Panc1 (cell line): ENCODE measurements at places on chromosomes 3 and 15. TPM values are rescaled to one million over a fixed set of nuclear protein-coding genes. Genes with fewer than 3 reads are reported as not detected.

GRCh38 chr3:136109499-136109898 is 86.6 kb downstream of the MSL2 start:
- no peak for DNase-seq
- H3K36me3 ChIP-seq = no peaks in the 10 kb centered on the region
- no peak overlapping the region for H3K4me3 ChIP-seq
- H3K27me3 ChIP-seq = no peaks in the 10 kb centered on the region

DNA sequence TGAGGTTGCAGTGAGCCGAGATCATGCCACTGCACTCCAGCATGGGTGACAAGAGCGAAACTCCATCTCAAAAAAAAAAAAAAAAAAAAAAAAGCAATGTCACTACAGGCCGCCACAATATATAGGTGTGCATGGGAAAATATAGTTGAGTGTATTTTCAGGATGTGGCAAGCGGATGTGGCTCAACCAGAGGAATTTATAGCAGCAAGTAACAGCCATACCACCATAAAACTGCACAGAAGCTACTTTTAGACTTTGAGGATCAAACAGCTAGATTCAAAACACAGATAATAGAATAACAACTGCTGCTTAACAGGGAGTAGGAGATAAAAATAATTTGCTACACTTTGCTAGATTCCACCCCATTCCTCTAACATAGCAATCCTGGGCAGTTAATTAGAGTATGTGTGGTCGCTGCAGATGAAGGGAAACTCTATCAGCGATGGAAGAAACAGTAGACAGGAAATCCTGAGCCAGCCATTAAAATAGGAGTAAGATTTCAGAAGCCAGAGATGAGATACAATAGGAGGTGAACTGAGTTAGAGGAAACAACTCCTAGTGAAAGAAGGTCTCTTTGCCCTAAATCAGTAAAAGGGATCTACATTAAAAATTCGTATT is 318.7 kb upstream of the STT3B start:
- no peaks in the 10 kb centered on the region for H3K27me3 ChIP-seq
- H3K4me1 ChIP-seq = no peaks in the 10 kb centered on the region

- no peaks in the 10 kb centered on the region for H3K27me3 ChIP-seq
- DNase-seq = no peak
- no peak overlapping the region for H3K27ac ChIP-seq
- no peaks in the 10 kb centered on the region for H3K4me1 ChIP-seq
- H3K36me3 ChIP-seq = no peaks in the 10 kb centered on the region
- no peak overlapping the region for H3K4me3 ChIP-seq
These were observed 394.1 kb upstream of the NECTIN3 start for GRCh38 chr3:110677506-110677905.

GRCh38 chr3:12911881-12912415 is 70.6 kb upstream of the RPL32 start:
- H3K4me3 ChIP-seq = no peak overlapping the region
- no peaks in the 10 kb centered on the region for H3K27me3 ChIP-seq
- H3K4me1 ChIP-seq = no peaks in the 10 kb centered on the region
- DNase-seq = no peak

GRCh38 chr3:4786431-4786830 is 192.8 kb upstream of the BHLHE40 start:
- no peak for DNase-seq
- H3K36me3 ChIP-seq = no peaks in the 10 kb centered on the region
- no peak overlapping the region for H3K27ac ChIP-seq
- no peak overlapping the region for H3K4me3 ChIP-seq
- no peaks in the 10 kb centered on the region for H3K4me1 ChIP-seq

- no peak overlapping the region for H3K27ac ChIP-seq
- H3K27me3 ChIP-seq = peaks cover 23% of the 10 kb centered on the region
- H3K36me3 ChIP-seq = no peaks in the 10 kb centered on the region
- H3K4me3 ChIP-seq = no peak overlapping the region
These were observed 27.0 kb upstream of the PRR23E start for GRCh38 chr3:127165694-127166485.

- no peak for DNase-seq
- no peaks in the 10 kb centered on the region; the same call in 1 of the 2 replicates for H3K36me3 ChIP-seq
- peaks cover 8% of the 10 kb centered on the region for H3K4me1 ChIP-seq
- H3K27me3 ChIP-seq = peaks cover 42% of the 10 kb centered on the region
- H3K27ac ChIP-seq = no peak overlapping the region
- H3K4me3 ChIP-seq = no peak overlapping the region
These were observed 250.4 kb downstream of the TJP1 start for GRCh38 chr15:29571792-29572431.

GRCh38 chr15:66964791-66965190 is 100.6 kb upstream of the SMAD3 start:
- peaks cover 5% of the 10 kb centered on the region for H3K4me1 ChIP-seq
- H3K4me3 ChIP-seq = no peak overlapping the region
- DNase-seq = no peak
- no peaks in the 10 kb centered on the region for H3K36me3 ChIP-seq

- H3K27ac ChIP-seq = peak overlapping the region; percentile 54; the same call in 1 of the 2 replicates
- H3K4me1 ChIP-seq = peaks cover 25% of the 10 kb centered on the region
- DNase-seq = no peak
- H3K27me3 ChIP-seq = no peaks in the 10 kb centered on the region
- peak overlapping the region; percentile 50 for H3K4me3 ChIP-seq
These were observed 2.2 kb upstream of the IL17RC start for GRCh38 chr3:9914559-9915253.

GRCh38 chr3:125594125-125594524 is 1.2 kb downstream of the OSBPL11 start:
- H3K4me1 ChIP-seq = peaks cover 7% of the 10 kb centered on the region
- peak overlapping the region; percentile 66 for H3K4me3 ChIP-seq
- DNase-seq = no peak
- H3K27me3 ChIP-seq = no peaks in the 10 kb centered on the region
- H3K27ac ChIP-seq = peak overlapping the region; percentile 93
- peaks cover 3% of the 10 kb centered on the region; the same call in 1 of the 2 replicates for H3K36me3 ChIP-seq

GRCh38 chr3:120488296-120488695 is 37.5 kb upstream of the FSTL1 start:
- DNase-seq = no peak
- no peaks in the 10 kb centered on the region for H3K4me1 ChIP-seq
- H3K36me3 ChIP-seq = no peaks in the 10 kb centered on the region
- H3K4me3 ChIP-seq = no peak overlapping the region

GRCh38 chr3:64254443-64254842 is 29.2 kb upstream of the PRICKLE2 start:
- no peak overlapping the region for H3K27ac ChIP-seq
- H3K4me1 ChIP-seq = no peaks in the 10 kb centered on the region
- H3K4me3 ChIP-seq = no peak overlapping the region

The RETNLB gene
- total RNA-seq = not detected

The DOCK3 gene
- total RNA-seq = 0.21 TPM

The MRAS gene
- total RNA-seq = 14.2 TPM
